Omental fat pad (tissue), 4 donors: ENCODE measurements at places on chromosomes 5 and 9.

DNA sequence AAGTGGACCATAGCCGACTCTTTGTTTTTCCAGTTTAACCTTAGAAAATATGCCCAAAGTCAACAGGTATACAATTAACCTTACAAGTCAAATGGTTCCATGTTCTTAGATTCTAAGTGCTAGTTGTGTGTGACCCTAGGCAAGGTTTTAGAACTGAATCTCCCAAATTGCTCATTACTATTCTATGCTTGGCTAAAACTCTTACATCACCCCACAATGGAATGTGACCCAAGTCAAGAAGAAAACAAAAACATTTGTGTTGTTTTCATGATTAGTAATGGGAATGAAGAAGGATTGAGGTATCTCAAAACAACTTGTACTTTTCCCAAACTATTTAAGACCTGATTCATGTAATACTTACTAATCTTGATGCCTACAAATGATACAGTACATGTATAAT lies 159.2 kb downstream of the ARRDC3 start:
- no peak for DNase-seq

DNA sequence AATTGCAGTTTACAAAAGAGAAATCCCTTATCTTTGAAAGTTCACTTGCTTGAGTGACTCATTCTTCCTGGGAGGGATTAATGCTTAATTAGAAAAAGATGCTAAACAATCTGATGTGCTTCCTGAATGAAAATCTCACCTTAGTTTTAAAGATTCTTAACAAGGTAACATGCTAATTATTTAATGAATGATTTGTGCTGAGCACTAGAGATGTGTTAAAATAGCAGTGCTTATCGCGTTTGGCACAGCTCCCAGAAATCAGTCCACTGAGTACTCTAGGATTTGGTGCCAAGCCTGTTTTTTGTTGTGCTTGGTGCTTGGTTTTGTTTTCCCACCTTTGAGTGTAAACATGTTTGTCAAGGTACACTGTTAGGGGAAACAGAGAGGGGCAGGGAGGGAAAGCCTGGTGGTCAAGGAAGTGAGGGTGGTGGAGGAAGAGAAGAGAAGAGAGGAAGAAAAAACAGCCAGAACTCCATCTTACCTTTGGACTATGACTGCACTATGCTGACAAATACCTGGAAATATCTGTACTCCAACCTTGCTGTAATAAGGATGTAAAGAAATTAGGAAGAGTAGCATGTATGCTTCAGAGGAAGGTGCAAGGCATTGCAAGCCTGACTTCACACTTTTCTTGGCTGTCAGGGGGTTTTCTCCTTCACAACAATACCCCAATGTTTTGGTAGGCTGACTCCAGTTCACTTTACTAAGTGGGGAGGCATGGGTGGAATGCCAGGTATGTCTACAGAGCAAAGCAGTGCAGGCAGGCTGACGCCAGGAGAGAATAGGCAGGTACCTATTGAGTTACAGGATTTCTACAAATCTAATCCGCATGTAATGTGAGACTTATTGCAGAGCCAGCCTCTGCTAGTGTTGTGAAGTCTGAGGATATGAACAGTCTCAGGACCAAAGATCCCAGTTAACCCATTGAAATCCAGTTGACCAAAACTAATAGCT lies 157.2 kb upstream of the ISL1 start:
- no peak for DNase-seq

- DNase-seq, result no peak
These were observed 13.9 kb downstream of the SLC31A2 start for GRCh38 chr9:113164536-113165300.

GRCh38 chr5:86500947-86501346 lies 116.8 kb upstream of the COX7C start:
- no peak for DNase-seq

GRCh38 chr5:142201471-142201887 lies 92.9 kb downstream of the NDFIP1 start:
- no peak for DNase-seq

DNA sequence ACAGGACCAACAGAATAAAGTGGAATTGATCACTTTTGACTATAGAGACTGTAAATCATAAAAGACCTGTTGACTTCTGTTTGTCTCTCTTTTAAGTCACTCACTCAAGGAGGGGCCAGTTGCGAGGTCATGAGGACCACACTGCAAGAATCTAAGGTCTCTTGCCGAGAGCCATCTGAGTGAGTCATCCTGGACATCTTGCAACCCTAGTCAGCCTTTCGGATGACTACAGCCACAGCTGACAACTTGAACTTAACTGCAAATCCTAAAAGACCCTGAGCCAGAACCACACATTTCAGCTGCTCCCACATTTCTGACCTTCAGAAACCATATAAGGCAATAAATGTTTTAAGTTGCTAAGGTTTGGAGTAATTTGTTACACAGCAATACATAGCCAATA lies 129.7 kb upstream of the RAD23B start:
- no peak for DNase-seq

- DNase-seq, result no peak
These were observed 147.1 kb downstream of the ZNF608 start for GRCh38 chr5:124599028-124599973.

DNA sequence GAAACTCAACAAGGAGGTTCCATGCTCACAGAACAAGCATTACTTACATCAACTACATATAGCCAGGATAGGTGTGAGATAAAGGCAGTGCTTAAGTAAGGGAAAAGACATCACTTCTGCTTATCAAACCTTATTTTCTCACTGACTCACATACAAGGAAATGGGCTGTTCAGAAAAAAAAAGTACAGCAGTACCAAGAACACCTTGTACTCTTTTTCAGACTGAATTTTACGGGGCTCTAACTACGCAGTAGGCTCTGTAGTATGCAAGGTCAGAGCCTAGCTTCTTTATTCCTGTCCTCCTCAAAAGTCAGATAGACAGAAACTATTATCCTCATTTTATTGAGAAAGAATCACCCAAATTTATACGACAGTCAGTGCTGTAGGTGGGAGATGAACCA lies 5.8 kb downstream of the PSMB7 start:
- no peak for DNase-seq

DNA sequence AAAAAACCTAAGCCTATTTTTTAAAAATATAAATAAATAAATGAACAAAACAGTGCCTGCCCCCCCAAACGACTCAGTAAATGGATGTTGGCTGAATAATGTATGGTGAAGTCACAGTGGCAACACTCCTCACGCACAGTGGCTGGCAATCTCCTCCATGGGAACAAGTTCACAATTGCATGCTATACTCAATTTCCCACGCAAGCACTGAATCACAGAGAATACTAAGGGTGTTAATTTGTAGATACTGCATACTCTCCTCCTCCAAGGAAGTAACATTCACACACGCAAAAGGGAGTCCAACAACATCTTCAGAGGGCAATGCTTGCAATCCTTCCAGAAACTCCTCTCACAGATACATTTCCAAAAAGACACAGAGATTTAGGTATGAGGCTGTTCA lies 47.5 kb downstream of the SERINC5 start:
- no peak for DNase-seq

GRCh38 chr5:80656425-80656824 lies 1.6 kb upstream of the DHFR start:
- no peak for DNase-seq

DNA sequence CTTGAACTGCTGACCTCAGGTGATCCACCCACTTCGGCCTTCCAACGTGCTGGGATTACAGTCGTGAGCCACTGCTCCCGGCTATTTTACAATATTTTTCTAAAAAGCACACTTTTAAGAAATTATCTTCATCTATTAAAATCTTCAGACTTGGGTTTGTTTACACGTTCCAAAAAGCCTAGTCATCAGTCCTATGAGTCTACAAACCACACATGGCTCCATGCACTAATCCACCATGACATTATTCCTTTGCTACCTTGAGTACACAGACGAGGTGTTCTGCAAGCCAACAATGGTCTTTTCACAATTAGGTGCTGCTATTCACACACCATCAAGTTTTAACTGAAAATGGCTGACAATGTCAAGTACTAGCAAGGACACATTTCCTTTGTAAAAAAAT lies 41.0 kb downstream of the TRPM6 start:
- no peak for DNase-seq

DNA sequence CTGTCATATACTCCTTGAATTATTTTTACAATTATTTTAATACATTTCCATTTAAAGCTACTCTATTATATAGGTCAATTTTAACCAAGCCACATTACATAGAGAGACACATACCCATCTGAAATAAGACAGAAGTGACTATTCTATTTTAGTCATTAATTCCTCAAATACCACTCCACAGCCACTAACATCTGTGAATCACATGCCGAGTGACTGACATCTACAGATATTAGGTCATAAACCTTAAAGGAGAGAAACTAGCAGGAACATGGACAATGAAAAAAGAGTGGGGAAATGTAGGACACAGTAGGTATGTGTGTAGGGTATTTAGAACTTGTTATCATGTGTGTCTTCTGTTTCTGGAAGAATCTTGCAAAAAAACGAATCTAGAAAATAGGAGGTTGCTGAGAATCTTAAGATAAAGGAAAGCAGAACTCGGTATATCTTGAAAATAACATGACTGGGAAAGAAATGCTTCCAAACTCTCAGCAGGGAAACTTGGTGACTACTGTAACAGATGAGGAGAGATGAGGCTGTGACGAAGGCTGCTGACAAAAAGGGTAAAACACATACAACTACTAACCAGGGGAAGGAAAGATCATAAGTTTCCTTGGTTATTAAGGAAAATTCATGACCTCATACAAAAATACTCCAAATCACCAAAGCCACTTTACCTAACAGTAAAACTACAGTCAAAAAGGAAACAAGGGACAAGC lies 84.6 kb downstream of the PLPP1 start:
- DNase-seq, result no peak

DNA sequence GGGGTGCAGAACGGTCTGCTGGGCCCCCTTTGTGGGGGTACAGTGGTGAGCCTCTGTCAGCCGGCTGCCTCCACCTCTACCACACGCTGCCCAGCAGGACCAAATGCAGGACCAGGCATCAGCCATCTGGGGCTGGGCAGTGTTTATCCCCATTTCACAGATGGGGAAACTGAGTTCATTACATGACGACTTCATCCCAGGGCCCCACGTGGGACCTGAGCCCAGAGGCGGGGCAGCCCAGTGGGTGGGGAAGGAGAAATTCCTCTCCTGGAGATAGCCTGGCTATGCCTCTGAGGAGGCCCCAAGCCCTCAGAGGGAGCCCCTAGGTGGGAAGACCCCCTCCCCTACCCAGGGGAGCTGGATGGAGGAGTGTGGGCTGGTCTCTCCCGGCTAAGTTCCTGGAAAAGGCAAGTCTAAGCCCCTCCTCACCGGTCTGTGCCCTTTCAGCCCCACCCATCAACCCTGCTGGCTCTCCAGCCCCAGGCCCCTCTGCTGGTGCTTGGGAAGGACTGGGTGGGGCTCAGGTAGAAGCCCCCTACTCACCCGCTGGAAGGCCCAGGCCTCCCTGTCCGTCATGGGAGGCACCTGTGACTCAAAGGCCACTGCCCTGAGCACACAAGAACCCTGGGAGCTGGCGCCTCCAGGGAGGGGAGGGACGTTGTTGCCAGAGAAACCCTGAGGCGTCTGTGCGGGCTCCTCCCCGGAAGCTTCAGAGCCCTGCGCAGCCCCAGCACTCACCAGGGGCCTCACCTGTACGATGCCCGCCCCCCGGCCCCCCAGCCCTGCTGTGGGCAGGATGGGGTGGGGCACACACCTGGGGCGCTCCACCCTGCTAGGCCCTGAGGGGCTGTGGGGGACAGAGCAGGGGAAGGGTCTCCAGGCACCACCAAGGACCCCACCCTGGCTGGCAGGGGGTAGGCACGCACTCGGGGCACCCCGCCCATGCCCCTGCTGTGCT lies 7.4 kb upstream of the CCDC187 start:
- DNase-seq, result no peak

DNA sequence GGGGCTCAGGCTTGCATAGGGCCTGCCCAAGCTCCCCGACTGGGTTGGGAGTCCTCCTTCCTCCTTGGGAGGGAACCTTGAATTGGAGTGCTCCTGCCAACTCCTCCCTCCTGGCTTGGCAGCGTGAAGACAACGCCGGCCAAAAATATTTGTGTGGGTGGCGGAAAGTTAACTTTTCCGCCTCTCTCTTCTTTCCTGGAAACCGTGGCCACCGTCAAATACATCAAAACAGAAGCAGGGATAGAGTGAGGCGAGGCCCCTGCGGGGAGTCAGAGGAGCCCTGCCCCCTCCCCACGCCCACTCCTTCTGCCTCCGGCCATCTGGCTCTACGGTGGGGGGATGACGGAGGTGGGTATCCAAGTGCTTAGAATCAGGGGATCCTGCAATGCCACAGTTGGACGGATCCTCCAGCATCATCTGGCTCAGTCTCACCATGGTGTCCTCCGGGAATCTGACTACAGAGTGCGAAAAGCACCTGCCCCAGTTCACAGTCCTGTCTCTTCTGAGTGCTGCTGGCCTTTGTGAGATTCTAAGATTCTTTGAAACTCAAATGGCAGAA lies 25.2 kb upstream of the SYNPO start:
- no peak for DNase-seq

DNA sequence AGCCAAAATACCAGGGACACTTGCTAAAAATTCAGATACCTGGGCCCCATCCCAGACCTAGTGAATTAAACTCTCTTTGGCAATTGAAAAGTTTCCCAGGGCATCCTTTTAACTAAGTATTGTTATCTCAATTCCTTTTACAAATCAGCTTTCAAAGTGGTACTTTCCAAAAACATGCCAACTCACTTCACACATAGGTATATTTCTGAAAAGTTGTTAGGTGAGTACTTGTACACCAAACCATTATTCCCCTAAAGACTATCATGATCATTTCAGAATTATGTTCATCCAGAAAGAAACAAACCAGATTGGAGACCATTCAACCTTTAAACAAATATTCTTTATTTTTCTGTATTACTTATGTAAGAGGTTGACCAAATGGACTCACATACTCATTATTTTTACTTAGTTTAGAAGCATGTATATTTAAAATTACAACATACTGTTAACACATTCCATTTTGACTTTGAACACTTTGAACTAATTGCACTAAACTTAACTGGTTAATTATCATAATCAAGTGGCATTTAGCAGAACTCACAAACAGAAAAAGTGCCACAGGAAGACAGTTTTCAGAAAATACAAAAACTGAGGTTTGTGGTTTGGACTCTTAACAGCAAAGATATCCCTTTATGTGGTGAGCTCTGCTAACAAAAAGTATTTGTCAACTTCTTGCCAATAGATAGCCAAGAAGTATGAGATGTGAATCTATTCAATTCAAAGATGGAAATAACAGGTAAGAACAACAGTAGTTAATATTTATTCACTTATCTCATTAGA lies 40.7 kb downstream of the KIAA0825 start:
- DNase-seq, result no peak

DNA sequence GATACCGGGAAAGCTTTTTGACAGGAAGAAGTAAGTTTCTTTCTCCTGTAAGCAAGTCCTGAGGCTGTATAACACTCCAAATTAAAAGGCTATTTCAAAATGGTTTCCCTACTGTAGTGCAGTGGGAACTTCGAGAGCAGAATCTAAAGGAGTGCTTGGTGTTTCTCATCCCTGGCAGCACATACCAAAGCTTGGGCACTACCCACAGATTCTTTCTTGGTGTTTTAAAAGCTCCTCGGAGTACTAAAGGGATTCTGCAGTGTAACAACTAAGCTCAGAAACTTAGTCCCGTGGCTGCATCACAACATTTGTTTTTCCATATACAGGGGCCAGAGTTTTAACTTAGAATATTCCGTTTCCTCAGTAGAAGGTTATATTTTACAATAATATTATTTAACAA lies 5.6 kb upstream of the APC start:
- DNase-seq, result no peak

- DNase-seq, result no peak
These were observed 260.4 kb downstream of the CWC27 start for GRCh38 chr5:65029178-65029577.
